Cerebellum (tissue), 4 donors: ENCODE measurements at places on chromosomes 1 and 21. TPM values are rescaled to one million over a fixed set of nuclear protein-coding genes. Genes with fewer than 3 reads are reported as not detected.

- DNase-seq, result no peak
Measured at GRCh38 chr1:18766328-18766727, 93.1 kb downstream of the TAS1R2 start.

DNA sequence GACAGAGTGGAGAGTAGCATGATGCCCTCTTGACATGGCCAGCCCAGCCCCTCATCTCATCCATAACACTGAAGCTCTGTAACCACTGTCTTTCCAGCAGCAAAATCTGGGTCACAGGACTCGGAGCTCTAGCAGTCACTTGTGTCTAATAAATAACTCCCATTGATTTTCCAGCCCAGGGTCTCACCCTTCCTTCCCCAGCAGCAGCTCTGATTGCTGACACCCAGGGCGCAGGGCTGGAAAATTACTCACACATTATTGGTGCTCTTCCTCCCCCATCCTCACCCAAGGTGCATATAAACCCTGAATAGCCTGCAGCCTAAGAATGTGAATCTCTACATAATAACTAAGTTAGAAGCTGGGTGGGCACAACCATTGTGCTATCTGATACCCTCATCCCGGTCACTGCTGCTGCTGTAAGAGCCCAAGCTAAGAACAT is 21.1 kb upstream of the OR10J5 start:
- DNase-seq, result no peak

DNA sequence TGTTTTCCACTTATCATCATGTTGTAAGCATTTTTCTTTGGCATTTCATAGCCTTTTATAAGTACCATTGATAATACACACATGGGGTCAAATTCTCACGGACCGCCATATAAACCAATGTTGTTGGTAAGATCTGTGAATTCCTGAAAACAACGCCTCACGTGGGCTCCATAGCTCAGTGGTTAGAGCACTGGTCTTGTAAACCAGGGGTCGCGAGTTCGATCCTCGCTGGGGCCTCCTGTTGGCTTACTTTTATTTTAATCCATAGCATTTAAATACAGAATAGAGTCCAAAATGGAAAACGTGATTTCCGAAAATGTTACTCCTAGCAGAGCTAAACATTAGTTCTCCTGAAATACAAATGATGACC is 83.1 kb downstream of the HHIPL2 start:
- DNase-seq, result peak; percentile 37

DNA sequence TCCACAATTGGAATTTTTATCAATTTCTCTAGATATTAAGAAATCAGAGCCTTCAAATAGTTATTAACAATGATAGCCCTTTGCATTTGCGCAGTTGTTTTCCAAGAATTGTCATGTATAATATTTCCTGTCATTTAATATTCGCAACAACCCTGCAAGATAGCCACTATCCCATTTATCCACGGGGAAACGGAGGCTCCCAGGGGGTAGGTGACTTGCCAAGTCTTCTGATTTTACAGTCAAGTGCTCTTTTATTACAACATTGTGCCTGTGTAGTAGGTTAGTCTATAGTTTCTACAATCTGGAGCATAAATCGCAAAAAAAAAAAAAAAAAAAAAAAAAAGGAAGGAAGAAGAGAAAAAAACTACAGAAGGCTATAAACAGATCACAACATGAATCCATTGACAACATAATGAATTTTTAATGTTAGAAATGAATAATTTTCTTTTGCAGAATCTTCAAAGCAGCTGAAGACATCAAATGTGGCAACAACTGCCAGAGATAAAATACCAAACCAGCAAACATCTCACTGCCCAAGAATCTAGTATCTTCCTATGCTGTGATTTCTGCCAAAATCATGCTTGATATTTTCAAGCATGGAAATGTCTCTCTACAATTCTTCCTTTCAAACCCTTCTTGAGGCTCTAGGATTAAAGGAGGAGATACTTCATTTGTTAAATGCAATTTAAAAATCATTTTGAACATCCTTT is 125.5 kb downstream of the PTPN14 start:
- no peak for DNase-seq

GRCh38 chr1:168476588-168477385 is 67.0 kb downstream of the XCL2 start:
- DNase-seq, result no peak

GRCh38 chr1:14598498-14599182 is at the start of gene KAZN:
Gene KAZN, plus strand, starts transcription at chr1:14598685.
- peak; percentile 73 for DNase-seq

DNA sequence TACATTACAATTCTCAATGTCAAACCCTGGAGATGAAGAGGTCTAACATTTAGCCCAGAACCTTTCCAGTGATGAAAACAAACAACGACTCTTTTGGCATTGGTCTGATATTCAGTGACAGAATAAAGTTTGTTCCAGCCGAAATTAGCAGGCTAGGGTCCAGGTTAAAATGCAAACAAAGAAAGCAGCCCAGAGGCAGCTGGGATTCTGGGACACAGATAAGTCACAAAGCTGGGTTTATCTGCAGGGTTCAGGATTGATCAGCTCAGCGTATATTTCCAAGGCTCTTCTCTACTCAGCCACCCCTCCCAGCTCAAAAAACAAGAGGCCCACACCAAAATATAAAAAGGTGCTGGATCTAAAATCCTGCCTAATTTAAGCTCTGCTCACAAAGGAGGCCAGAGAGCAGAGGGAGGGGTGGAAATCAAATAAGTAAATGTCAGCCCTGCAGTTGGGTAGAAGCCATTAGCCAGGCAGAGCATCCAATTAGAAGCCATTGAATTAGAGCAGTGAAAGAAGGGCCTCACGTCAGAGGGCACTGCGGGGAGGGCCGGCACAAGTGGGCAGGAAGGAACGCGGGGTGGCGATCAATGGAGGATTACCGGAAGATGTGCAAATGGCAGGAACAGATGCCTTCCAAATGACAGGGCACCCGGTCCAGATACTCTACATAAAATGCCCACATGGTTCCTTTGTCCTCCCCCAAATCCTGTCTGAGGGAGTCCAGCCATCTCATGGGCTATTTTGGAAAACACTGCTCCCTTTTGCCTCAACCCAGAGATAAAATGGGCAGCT is 3.2 kb upstream of the KLHDC8A start:
- DNase-seq, result peak; percentile 82

DNA sequence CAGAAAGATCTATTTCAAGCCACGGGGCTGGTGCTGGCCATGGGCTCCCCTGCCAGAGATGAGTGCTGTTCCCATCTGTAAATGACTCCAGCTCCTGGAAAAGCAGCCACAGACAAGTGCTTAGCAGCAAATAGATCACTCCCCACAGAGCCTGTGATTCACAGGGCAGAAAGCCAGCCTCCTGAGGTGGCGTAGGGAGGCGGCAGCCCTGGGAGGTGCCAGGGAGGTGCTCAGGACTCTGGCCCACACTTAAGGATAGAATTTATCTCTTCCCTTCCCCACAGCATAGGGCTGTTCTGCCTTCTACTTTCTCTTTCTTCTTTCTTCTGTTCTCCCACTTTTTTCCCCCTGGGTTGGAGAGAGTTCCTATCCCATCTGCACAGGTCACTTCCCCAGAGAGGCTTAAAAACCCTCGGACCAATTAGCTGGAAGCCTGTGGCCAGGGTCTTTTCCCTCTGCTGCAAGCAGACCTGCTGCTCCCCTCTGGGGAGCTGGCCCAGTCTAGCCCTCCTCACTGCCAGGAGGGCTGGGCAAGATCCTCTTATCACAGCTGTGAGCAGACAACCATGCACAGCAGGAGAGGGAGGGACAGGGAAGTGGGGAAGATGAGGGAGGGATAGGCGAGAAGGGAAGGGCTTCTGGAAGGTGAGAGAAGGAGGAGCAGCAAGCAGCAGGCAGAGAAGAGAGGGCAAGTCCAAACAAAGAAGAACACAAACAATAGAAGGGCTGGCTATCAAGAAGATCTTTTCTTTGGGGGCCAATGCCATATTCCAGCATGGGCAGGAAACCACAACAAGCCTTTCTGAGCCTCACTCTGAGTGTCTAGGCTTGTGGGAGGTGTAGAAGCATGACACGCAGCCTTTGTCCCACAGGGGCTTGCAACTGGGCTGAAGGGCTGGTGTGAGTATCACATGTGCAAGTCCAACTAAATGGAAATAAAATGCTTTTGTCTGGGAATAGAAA is 41.0 kb downstream of the KCND3 start:
- DNase-seq, result no peak

DNA sequence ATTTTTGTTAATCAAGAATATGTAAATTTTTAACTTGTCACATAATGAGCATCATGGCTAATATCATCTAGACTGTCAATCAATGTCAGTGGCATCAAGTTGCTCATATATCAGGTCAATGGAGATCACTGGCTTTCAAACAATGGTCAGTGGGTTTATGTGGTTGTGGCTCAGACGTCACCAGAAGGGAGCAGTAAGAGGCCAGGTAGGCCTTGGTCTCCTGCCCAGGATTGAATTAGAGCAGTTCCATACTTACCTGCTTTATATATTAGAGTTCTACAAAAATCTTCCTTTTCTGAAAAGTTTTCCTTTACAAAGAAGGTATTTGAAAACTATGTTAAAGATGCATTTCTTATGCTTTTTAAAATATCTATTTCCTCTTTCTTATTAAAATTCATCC is 206.3 kb upstream of the B3GALT2 start:
- DNase-seq, result no peak

- DNase-seq, result no peak
Measured at GRCh38 chr21:33101300-33101911, 31.5 kb downstream of the OLIG1 start.

DNA sequence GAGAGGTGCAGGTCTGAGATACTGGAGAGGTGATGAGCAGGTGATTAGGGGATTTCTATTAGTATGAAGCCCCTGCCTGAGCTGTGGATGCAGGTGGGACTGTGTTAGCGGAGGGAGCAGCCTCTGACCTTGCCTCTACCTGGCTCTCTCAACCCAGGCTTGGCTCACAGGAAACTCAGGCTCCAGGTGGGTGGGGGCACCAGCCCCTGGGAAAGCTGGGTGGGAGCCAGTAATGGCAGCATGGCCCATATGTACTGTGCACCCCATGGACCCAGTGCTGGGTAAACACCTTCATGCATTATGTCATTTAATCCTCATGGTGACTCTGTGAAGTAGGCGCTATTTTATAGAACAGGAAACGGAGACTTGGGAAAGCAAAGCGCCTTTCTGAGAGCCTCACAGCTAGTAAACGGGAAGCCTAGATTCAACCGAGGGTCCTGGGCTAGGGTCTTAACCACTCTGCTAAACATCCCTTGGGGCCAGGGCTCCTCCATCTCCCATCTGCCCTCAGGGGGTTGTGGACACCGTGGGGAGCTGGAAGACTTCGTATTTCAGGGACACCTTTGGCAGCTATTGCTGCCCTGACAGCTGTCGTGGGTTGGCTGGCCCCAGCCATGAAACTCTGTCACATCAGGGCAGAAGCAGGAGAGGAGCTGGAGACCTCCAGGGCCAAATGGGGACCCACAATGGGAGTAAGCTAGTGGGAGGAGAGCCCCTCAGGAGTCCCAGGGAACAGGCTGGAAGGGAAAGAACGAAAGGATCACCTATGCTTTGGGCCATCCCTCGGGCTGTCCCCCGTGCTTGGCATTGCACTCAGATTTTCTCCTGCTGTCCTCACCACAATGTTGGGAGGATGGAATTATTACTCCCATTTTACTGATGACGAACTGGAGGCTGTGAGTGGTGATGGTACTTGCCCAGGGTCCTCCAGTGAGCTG is 59.6 kb upstream of the CSF3R start:
- DNase-seq, result no peak

- no peak for DNase-seq
Measured at GRCh38 chr21:43734131-43734927, 15.4 kb downstream of the PDXK start.

DNA sequence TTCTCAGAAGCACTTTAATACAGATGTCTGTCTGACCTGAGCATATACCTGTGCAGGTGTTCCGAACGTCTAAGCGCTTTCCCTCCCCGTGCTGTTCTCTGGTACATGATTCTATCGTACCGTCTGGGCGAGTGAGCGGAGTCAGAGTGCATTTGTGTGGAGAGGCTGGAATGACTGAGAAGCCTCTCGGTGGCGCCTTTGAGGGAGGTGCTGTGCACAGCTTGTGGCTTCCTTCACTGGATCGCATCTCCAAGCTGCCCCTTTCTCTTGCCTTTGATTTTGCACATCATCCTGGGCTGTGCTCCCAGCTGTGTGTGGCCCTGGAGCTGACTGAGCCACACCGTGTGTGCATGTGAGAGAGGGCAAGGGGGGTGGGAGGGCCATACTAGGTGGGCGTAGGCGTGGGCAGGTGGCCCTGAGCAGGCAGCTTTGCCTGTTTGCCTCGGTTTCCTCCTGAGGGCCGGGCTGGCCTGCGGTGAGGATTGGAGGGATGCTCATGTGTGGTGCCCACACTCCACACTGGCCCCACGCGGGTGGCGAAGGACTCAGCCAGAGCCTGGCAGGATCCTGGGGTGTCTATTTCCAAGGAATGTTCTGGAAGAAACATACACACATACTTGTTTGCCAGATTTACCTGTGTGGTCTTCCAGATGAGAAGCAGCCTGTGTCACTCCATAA is 105.3 kb downstream of the ADARB1 start:
- no peak for DNase-seq

GRCh38 chr1:85091671-85092280 is 43.5 kb upstream of the MCOLN3 start:
- DNase-seq, result no peak

- DNase-seq, result no peak
Measured at GRCh38 chr1:215007880-215008279, 74.7 kb upstream of the KCNK2 start.

GRCh38 chr1:209883341-209883971 is 54.6 kb upstream of the SYT14 start:
- peak; percentile 55 for DNase-seq

GRCh38 chr1:67942274-67942673 is 108.2 kb downstream of the DIRAS3 start:
- no peak for DNase-seq

GRCh38 chr1:41528726-41529605 is 44.5 kb upstream of the EDN2 start:
- DNase-seq, result no peak

DNA sequence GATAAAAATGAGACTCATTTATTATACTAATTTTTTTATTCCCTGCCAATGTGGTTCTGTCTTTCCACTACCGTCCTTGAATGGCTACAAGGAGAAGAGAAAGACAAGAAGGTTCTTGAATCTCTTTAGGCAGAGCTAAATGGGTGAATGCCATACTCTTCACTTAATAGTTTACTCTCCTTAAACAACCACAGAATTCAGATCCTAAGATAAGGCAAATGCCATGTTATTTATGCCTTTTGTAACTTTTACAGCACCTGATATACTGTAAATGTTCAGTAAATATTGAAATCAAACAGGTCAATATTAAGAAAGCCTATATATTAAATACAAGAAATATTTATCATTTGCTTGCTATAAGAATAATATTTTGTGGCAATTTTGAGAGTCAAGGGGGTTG is 58.4 kb downstream of the IGSF5 start:
- DNase-seq, result no peak

- no peak for DNase-seq
Measured at GRCh38 chr1:184823080-184823479, 68.4 kb upstream of the EDEM3 start.

GRCh38 chr1:43930168-43930948 is 3.2 kb upstream of the ARTN start:
- DNase-seq, result no peak

The LDLRAD1 gene
- not detected for total RNA-seq

The RNPEP gene
- total RNA-seq, result 12.4 TPM

The ATP5IF1 gene
- total RNA-seq, result 31.5 TPM

The LINGO4 gene
- total RNA-seq, result not detected

The RGS13 gene
- not detected for total RNA-seq

The RUNX1 gene
- total RNA-seq, result 1.8 TPM
